ENCODE measurements at places on chromosomes 3 and 15. TPM values are rescaled to one million over a fixed set of nuclear protein-coding genes. Genes with fewer than 3 reads are reported as not detected.

DNA sequence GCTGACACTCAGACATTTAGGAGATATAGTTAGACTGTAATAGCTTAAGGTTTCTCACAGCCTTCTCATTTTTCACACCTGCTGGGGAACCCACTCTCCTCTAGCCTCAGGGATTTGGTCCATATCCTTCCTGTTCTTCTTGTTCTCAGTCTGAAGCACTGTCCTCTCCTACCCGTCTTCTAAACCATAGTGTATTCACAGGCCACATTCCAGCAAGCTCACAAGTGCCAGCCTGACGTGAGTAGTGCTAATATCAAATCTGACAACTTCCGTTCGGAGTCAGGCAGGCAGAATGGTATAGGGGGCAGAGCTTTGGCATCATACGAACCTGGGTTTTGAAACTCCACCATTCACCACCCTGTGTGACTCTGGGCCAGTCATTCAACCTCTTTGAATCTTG is 6.9 kb upstream of the CA12 start:
- peaks cover 3% of the 10 kb centered on the region for H3K4me1 ChIP-seq
- H3K27me3 ChIP-seq, result no peaks in the 10 kb centered on the region
- DNase-seq, result no peak
- H3K4me3 ChIP-seq, result no peak overlapping the region
- no peak overlapping the region for H3K27ac ChIP-seq
- no peaks in the 10 kb centered on the region for H3K36me3 ChIP-seq

Gene TRPM1
- not detected for polyA plus RNA-seq

GRCh38 chr15:48170981-48171380 is 7.1 kb downstream of the MYEF2 start:
- no peaks in the 10 kb centered on the region for H3K27me3 ChIP-seq
- H3K27ac ChIP-seq, result no peak overlapping the region
- no peaks in the 10 kb centered on the region for H3K36me3 ChIP-seq
- DNase-seq, result no peak

Gene MINAR1
- 0.06 TPM for polyA plus RNA-seq

Gene VIPR1
- 15.1 TPM for polyA plus RNA-seq
